ENCODE measurements at places on chromosomes 4 and X. TPM values are rescaled to one million over a fixed set of nuclear protein-coding genes. Genes with fewer than 3 reads are reported as not detected.
A peak's percentile ranks its signal among the peaks of the same experiment; 100 is the strongest.

Gene UGT8
- total RNA-seq, result not detected

Gene FHIP1A
- under 0.01 TPM for total RNA-seq

Gene AMBN
- not detected for total RNA-seq

Gene F8A2
- total RNA-seq, result not detected

Gene BLTP1
- 130 TPM for total RNA-seq

Gene CCDC160
- 0.17 TPM for total RNA-seq

Gene CT83
- not detected for total RNA-seq

Gene ZNF732
- 0.33 TPM for total RNA-seq

DNA sequence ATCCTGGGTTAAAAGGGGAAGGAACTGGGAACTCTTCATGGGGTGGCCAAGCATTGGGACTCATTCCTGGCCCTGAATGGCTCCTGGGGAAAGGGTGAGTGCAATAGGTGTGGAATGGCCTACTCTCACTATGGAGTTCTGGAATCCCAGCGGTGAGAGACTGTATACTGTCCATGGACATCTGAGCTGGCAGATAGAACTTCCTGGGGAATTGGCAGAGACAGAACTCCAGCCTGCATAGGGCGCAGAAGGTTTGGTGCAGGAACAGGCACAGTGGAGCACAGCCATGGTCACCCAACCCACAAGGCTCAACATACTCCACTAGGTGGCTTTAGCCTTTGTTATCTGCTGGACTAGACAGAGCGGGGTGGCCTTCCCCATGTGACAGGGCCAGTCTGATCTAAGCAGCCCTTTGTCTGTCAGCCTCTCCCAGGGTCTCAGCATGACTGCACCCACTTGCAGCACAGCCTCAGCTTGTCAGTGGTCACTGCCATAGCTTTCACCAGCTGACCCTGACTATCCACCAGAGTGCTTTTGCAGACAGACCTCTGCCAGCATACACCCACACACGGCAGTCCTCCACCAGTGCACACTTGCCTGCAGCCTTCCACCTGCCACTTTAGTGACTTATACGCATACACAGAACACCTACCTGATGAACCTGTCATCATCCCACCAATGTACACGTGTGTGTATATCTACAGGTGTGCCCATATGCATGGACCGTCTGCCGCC is 48.4 kb downstream of the TECRL start:
- no peak for DNase-seq
- no peaks in the 10 kb centered on the region for H3K4me1 ChIP-seq
- no peaks in the 10 kb centered on the region for H3K27me3 ChIP-seq
- H3K36me3 ChIP-seq, result no peaks in the 10 kb centered on the region
- no peak overlapping the region for H3K4me3 ChIP-seq

DNA sequence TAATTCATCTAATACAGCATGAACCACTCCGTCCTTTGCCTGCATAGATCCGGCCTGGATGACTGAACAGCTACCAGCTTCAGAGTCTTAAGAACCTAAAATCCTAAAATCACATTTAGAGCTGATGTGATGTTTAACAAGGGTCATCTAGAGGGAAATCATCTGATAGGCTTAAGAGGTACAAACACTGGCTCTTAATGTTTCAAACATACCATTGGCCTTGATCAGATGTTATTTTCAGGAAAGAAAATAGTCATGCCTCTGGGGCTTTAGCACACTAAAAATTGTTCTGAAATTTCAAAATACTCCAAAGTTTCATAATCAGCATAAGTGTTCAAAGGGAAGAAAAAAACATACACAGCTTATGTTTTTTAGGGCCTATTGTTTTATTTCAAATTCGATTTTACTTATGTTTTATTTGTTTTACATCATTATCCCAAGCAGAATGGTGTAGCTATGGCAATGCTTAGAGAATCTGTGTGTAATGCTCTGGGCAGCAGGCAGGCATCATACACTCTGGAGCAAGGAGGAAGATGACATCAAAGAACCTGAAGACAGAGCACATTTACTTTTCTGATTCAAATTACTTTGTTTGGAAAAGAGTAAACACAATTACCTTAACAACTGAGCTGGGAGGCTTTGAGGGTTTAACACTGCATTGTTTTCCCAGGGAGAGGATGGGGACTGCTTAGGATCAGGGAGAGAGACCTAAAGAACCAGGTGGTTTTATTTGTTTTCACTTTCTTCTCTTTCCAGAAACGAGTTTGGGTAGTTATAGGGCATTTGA is 25.3 kb upstream of the LEF1 start:
- H3K27me3 ChIP-seq, result no peaks in the 10 kb centered on the region
- no peaks in the 10 kb centered on the region for H3K36me3 ChIP-seq
- H3K4me1 ChIP-seq, result no peaks in the 10 kb centered on the region
- H3K27ac ChIP-seq, result no peak overlapping the region
- DNase-seq, result no peak

GRCh38 chr4:7721984-7722551 is 217.6 kb downstream of the AFAP1 start:
- no peak overlapping the region for H3K4me3 ChIP-seq
- no peaks in the 10 kb centered on the region for H3K4me1 ChIP-seq
- no peaks in the 10 kb centered on the region for H3K27me3 ChIP-seq
- DNase-seq, result no peak

GRCh38 chr4:181503687-181504390 is 739.4 kb upstream of the TENM3 start:
- H3K36me3 ChIP-seq, result no peaks in the 10 kb centered on the region
- H3K27me3 ChIP-seq, result no peaks in the 10 kb centered on the region
- peak; percentile 21 for DNase-seq
- no peak overlapping the region for H3K4me3 ChIP-seq

DNA sequence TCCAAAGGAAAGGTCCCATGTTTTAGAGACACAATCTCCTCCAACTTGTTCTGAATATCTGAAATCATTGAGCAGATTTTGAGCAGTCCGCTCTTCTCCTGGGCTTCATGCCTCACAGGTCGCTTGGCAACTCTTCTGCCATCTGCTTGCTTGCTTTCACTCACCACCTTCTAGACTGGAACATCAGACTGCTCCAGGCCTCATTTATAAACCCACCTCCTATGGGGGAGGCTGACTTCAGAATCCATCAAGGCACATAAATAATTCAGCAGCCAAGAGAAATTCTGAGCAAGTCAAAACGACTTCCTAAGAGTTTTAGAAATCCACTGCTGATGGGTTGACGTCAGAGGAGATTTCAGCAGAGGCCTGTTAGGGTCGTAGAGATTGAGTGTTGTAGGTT is 64.1 kb downstream of the FAM184B start:
- H3K4me3 ChIP-seq, result no peak overlapping the region
- no peaks in the 10 kb centered on the region for H3K36me3 ChIP-seq
- no peak overlapping the region for H3K27ac ChIP-seq
- no peaks in the 10 kb centered on the region for H3K27me3 ChIP-seq

- H3K4me1 ChIP-seq, result no peaks in the 10 kb centered on the region
- no peaks in the 10 kb centered on the region for H3K27me3 ChIP-seq
- no peaks in the 10 kb centered on the region for H3K36me3 ChIP-seq
Observed at GRCh38 chrX:33543757-33544156, 332.4 kb upstream of the DMD start.

DNA sequence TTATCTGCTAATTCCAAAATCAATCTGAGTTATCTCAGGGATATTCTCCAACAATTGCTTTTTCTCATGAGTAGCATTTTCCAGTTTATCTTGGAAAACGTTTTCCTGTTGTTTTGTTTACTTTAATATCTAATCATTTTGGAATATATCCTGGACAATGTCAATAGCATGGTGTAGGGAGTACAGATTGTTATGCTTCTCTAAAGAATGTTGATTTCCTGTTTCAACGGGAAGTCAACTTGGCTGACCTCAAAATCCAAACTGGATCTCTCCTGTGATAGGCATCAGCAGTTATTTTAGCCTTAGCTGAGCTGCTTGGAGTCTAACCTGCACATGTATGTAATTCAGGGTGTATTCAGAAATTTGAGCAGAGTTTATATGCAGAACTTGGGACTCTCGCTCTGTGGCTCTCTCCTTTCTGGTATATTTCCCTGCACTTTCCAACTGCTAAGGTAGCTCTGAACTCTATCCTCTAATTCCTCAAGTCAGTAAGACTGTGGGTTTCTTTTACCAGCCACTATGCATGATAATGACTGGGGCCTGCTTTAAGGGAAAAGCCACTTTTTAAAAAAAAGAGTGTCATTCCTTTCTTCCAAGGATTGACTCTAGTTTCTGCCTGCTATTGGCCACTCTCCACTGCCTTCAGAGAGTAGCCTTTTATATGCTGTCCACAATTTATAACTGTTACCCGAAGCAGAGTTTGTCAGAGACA is 7.7 kb downstream of the PRSS48 start:
- DNase-seq, result no peak
- no peaks in the 10 kb centered on the region for H3K36me3 ChIP-seq
- H3K27ac ChIP-seq, result no peak overlapping the region
- no peaks in the 10 kb centered on the region for H3K27me3 ChIP-seq
- no peaks in the 10 kb centered on the region for H3K4me1 ChIP-seq

DNA sequence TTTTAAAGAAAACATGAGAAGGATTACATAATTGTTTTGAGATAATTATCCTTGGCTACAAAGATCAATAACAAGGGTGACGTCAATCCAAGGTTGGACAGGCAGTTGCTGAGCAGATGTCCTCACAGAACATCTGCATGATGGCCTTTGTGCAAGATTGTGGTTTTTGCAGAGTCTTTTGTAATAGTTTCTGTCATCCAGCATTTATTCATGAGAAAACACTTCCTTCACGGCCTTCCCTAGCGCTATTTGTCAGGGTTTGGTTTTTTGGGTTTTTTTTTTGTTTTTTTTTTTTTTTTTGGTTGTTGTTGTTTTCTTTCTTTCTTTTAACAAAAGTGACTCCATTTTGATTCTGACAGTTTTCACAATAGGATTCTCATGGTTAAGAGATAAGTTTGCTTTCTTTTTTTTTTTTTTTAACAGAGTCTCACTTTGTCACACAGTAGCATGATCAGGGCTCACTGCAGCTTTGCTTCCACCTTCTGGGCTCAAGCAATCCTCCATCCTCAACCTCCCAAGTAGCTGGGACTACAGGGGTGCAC is 31.5 kb upstream of the ELF2 start:
- peak; percentile 98 for DNase-seq
- H3K27me3 ChIP-seq, result no peaks in the 10 kb centered on the region
- H3K27ac ChIP-seq, result no peak overlapping the region
- no peaks in the 10 kb centered on the region for H3K36me3 ChIP-seq
- H3K4me3 ChIP-seq, result no peak overlapping the region

GRCh38 chr4:142128529-142128928 is 492.1 kb downstream of the IL15 start:
- no peaks in the 10 kb centered on the region for H3K36me3 ChIP-seq
- no peak overlapping the region for H3K27ac ChIP-seq
- DNase-seq, result peak; percentile 52

GRCh38 chr4:95979961-95980876 is 140.3 kb downstream of the PDHA2 start:
- no peaks in the 10 kb centered on the region for H3K36me3 ChIP-seq
- H3K27ac ChIP-seq, result no peak overlapping the region
- H3K4me3 ChIP-seq, result no peak overlapping the region
- H3K27me3 ChIP-seq, result no peaks in the 10 kb centered on the region
- no peak for DNase-seq

- H3K27me3 ChIP-seq, result no peaks in the 10 kb centered on the region
Observed at GRCh38 chr4:109451544-109452273, 18.1 kb downstream of the SEC24B start.

GRCh38 chr4:104938624-104939023 is 208.1 kb upstream of the TET2 start:
- H3K27ac ChIP-seq, result no peak overlapping the region
- no peaks in the 10 kb centered on the region for H3K36me3 ChIP-seq
- no peak overlapping the region for H3K4me3 ChIP-seq
- DNase-seq, result no peak
- H3K4me1 ChIP-seq, result no peaks in the 10 kb centered on the region

DNA sequence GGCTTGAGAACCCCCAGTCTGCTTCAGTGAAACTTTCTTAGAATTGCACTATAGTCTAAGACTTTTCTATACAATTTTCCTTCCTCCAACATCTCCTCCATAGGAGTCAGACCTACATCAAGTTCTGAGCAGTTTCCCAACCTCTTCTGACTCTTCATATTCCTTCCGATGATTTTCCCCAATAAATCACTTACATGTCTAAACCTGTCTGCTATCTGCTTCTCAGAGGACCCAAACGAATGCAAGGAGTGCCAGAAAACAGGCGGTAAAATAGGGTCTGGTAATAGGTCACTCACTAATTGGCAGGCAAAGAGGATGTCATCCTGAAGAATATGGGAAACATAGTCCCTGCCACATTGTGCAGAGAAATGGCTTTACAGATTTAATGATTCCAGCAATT is 153.9 kb downstream of the PCDH18 start:
- H3K4me3 ChIP-seq, result no peak overlapping the region
- H3K27ac ChIP-seq, result no peak overlapping the region
- DNase-seq, result no peak
- H3K27me3 ChIP-seq, result no peaks in the 10 kb centered on the region

GRCh38 chr4:36794716-36795115 is 449.8 kb upstream of the NWD2 start:
- no peaks in the 10 kb centered on the region for H3K4me1 ChIP-seq
- no peak for DNase-seq
- H3K36me3 ChIP-seq, result no peaks in the 10 kb centered on the region
- H3K27me3 ChIP-seq, result no peaks in the 10 kb centered on the region
- H3K27ac ChIP-seq, result no peak overlapping the region

DNA sequence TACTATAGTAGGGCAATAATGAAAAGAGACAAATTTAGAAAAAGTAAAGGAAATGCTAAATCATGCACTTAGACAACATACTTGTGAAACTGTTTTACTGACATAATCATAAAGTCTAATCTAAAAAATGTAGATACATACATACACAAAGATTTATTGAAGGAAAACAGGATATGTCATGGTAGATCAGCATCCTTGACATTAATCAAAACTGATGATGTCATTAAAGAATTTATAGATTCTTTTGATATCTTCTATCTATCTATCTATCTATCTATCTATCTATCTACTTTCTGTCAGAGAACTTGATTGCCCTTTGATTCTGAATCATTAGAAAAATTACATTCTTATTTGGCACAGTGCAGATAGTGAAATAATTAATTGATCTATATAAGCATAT is 311.3 kb downstream of the CCSER1 start:
- no peaks in the 10 kb centered on the region for H3K36me3 ChIP-seq
- H3K27me3 ChIP-seq, result no peaks in the 10 kb centered on the region
- DNase-seq, result no peak
- no peaks in the 10 kb centered on the region for H3K4me1 ChIP-seq
- H3K27ac ChIP-seq, result no peak overlapping the region
- H3K4me3 ChIP-seq, result no peak overlapping the region

DNA sequence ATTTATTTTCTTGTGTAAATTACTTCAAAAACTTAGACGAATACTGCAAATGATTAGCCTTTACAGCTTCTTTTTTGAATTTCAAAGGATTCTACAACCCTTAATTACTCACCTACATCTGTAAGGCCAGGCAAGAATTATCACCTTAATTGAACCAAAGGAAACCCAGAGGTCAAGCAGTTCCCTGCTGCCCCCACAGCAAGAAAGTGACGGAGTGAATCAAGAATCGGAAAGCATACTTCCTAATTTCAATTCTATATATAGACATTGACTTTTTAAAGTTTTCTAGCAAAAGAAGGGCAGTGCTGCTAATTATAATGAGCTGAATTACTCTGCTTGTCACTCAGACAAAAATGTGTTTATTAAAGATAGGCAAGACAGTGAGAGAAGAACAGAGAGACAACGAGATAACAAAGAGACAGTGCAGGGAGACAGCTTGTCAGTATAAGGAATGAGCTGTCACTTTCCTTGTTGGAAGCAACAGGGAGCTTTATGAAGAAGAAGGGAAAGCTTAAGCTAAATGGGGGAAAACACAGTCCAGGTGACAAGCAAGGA is 47.5 kb upstream of the SPANXN4 start:
- H3K27me3 ChIP-seq, result no peaks in the 10 kb centered on the region
- H3K4me3 ChIP-seq, result no peak overlapping the region

GRCh38 chr4:92825791-92826190 is 522.0 kb downstream of the GRID2 start:
- no peak overlapping the region for H3K4me3 ChIP-seq
- no peak overlapping the region for H3K27ac ChIP-seq
- no peaks in the 10 kb centered on the region for H3K4me1 ChIP-seq
- no peaks in the 10 kb centered on the region for H3K27me3 ChIP-seq
